Urinary bladder (tissue), 4 donors: ENCODE measurements at places on chromosomes 3 and 15. TPM values are rescaled to one million over a fixed set of nuclear protein-coding genes. Genes with fewer than 3 reads are reported as not detected.

DNA sequence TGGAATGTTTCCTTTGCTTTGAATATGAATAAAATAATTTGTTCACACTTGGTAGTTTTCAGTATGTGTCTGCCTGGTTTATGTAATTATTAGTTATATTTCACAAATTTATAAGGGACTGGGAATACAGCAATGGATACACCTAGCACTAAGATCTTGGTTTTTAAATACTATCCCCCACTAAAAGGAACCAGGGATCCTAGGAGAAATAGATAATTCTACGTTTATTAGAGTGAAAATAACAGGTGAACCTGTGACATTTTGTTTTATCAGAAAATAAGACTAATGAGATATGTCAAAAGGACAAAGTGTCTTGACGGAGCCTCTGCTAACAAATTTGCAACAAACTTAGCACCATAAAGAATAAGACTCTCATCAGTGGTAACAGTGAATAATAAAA, 3.4 kb downstream of the PSMD6 start:
- no peak for DNase-seq

DNA sequence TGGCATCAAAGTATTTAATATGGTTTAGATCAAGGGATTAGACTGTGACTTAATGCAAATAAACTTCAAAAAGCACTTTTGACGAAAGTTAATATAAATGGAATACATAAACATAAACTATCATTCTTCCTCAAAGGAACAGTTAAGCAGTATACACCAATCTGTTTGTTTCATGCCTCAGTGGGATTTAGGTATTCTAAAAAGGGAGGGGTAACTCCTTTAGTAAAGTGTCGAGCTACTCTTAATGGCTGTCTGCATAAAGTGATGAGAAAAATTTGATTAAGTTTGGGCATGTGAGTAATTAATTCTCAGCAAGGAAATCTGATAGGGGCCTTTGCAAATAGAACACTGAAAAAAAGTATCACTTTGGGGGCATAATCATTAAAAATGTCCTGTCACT, 176.9 kb downstream of the FRMD5 start:
- no peak for DNase-seq

DNA sequence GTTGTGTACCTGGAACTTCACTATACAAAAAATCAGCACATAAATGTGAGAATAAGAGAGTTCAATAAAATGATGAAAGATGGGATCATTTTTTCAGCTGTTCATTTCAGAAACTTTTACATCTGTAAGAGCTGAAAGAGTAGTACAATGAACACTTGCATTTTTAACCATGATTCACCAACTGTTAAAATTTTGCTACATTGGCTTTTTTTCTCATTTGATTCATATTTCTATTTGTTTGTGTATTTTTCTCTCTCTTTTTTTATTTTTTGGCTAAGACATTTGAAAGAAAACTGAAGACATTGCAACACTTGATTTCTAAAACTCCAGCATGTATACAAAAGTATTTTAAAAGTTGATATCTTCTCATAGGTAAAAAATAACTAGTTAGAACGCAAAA, 98.3 kb upstream of the CDIN1 start:
- DNase-seq: no peak

Gene FANCD2OS
- total RNA-seq: not detected

DNA sequence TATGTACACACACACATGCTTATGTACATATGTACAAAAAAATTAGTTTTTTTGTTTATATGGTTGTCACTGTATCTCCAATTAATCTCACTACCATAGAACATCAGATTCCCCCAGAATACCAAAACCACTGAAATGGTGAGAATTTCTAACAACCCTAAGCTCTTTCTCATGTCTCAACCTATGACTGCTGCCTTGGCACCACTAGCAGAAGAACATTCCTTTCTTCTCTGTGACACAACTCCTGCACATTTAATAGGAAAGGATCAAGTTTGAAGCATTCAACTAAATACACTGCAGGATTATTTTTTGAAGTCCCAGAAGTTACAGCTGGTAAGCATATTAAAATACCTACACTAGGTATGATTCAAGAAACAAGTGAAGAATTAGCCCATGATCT, 109.6 kb downstream of the FAM174B start:
- no peak for DNase-seq

GRCh38 chr3:116302087-116302747, 143.1 kb downstream of the LSAMP start:
- no peak for DNase-seq

Gene LMOD3
- 3.0 TPM for total RNA-seq

DNA sequence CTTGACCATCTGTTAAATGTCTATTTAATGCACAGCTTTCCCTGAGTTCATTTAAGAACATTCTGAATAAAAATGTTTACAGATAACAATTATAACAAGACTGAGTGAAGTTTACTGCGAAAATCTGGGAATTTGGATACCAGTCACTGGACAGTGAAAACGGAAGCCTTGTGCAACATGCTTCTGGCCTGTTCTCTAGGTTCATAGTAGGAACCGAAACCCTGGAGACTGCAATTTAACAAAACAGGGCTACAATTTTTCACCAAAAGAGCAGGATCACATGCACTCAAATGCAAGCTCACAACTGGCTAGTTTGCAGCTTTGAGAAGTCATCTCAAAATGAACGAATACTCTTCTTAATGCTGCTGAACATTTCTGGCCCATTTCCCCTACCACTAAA, 435.9 kb downstream of the NR2F2 start:
- DNase-seq: no peak

- no peak for DNase-seq
Observed at GRCh38 chr3:16227566-16227965, 37.2 kb downstream of the DPH3 start.

DNA sequence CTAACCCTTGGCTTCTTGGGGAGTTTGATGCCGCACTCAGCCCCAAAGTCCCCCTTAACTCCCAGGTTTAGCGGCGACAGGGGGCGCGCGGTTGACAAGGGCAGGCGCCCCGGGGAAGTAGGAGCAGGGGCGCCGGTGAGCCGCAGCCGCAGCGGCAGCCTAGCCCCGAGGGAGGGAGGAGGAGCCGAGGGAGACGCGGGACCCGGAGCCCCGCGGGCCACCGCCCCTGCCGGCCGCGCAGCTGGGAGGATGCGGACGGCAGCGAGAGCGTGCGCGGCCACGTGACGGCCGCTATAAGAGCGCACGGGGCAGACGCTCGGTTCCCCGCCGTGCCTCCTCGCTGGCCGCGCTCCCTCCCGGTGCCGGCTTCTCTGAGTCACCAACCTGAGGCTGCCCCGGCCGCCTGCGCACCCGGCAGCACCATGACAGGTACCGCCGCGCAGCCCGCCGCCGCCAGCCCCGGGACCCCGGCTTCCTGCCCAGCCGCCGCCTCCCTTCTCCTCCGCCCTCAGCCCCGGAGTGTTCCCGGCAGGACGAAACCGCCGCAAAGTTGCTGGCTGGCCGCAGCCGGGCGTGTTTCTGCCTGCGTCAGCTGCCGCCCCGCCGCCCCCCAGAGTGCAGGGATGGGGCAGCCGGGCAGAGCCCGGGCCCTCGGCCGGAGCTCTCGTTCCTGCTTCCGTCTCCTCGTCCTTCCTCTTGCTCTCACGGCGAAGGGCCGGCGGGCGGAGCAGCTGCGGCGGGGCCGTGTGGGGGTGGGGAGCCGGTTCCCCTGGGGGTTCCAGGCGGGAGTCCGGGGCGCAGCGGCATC, at the start of gene GYG1:
GYG1 (plus strand) TSS at position 322 of the 808 bp plus-strand sequence; CDS start at position 423, 101 bp downstream.
- DNase-seq: no peak

DNA sequence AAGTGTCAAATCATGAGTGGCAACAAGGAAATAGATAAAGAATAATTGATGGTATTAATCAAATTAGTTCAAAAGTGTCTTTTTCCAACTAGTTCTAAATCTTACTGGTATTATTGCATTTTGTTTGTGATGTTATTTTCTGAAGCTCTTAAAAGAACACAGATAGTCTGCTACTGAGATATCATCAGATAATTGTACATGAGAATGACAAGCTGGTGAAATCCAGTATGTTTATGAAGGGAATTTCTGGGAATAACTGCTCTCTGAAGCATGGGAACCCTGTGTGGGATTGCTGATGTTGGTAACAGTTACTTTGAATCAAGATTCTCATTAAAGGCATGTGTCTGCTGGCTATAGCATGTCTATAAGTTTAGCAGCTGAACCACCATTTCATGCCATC, 190.3 kb upstream of the CDIN1 start:
- no peak for DNase-seq

DNA sequence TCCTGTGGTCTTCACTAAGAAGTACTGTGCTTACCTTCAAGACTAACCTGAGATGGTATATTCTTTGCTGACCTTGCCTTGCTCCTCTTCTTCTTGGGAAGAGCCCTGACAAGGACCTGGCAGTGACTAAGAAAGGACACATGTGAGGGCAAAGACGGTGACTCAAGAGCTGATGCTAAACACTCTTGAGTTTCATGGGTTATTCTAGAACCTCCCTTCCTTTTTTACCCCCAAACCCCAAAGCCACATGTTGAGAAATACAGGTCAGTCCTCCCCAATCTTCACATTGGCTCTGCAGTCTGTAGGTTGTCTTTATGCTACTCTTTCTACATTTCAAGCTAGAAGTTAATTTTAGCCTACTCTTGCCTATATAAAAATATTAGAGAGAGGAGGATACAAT, 200.6 kb downstream of the SEMA6D start:
- DNase-seq: no peak

DNA sequence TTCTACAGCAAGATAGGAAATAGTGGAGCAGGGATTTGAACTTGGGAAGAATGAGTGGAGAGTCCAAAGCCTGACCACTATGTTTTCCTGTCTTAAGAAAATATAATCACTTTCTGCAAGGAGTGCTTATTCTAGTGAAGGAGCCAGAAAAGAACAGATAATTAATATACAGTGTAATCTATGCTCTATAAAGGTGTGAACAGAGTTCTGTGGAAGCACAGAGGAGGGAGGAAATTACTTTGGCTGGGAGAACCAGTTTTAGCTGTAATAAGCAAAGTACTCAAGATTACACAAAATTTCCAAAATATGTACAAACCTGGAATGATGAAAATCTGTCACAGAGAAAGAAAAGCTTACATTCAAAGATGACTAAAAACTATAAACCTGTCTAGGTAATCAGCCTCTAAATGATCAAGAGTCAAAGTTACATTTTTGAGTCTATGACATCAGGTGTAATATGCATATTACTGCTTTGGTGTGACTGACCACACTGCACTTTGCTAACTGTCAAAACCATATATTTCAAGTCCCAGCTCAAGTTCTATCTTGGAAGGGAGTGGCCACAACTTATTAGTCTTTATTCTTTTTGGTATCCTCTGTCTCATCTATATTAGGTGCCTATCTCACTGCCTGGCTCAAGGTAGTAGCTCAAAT, 40.7 kb upstream of the MB21D2 start:
- DNase-seq: no peak

Gene PTPN9
- 26.6 TPM for total RNA-seq

GRCh38 chr3:161371441-161372320, at the start of gene SPTSSB:
Gene SPTSSB, minus strand, starts transcription at chr3:161371517. Its CDS starts 25,194 bp downstream, at chr3:161346323.
- DNase-seq: peak; percentile 29

DNA sequence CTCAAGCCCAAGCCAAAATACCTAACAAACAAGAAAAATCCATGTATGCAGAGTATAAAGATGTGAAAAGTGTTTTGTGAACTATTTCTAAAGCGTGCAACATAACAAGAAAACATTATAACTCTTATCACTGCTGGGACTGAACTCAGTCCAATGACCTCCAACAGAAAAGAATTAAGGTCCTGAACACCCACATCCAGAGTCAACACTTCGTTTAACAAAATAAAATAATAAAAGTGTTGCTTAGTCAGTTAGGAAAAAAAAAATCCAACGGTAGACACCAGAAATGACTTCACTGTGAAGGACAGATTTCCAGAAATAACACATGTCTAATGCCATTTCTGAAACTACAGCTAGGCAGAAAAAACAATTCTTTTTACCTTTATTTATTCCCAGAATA, 28.0 kb downstream of the MB21D2 start:
- DNase-seq: no peak

GRCh38 chr15:67685008-67685599, 140.2 kb upstream of the SKOR1 start:
- DNase-seq: no peak

DNA sequence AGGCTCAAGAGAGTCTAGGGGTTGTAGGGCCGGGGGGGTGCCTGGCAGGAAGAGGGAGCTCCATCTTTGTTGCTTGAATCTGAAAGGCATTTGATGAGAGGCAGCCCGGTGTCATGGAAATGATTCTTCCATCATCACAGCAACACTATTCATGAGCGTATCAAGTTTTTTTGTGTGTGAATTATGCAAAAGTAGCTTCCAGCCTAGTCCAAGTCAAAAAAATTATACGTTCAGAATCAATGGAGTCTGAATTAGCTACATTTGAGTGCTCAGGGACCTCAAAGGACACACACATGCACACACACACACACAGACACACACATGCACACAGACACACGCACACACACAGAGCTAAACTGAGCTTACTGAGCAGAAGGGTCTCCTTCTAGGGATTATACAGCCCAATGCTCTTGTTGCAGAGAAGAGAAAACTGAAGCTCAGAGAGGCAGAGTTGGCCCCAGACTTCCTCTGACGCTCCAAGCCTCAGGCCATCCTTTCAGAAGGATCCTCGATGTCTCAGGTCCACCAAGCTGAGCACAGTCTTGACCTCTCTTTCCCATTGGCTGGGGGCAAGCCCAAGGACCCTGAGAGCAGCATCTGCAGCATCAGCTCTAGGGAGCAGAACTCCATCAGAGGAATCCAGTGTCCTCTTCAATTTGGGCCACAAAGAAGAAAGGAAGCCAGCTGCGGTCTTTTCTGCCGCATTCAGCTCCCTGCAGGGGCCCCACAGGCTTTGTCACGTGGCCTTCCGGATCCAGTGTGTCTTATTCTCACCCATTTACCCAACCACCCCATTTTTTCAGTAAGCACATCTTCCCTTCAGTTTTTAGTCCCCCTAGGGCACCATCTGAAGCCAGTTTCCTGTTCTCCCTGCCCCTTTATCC, 228.0 kb downstream of the UACA start:
- no peak for DNase-seq

DNA sequence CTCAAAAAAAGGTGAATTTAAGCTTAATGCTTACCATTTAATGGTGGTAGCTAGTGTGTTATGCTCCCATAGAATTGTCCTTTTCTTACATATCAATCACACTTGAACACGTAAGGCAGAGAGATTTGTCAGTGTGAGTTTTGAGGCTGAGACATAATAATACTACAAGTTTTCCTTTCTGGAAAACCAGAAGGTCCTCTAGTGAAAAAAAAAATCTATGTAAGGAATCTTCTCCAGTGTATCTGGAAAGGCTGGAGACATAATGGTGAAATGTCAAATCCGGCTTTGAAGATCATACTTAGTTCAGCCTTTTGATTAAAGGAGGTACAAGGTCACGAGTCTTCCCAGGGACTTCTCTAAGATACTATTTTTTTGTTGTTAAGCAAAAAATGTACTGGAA, 3.4 kb downstream of the TSC22D2 start:
- no peak for DNase-seq

Gene TPRG1
- total RNA-seq: 6.2 TPM

GRCh38 chr3:60810881-60811280, 440.4 kb downstream of the FHIT start:
- DNase-seq: no peak

Gene MEGF11
- 0.11 TPM for total RNA-seq

Gene DISP2
- 0.63 TPM for total RNA-seq

Gene SLC28A1
- 0.11 TPM for total RNA-seq

Gene SLC12A8
- total RNA-seq: 2.9 TPM

- DNase-seq: no peak
Observed at GRCh38 chr3:13794322-13794721, 85.5 kb downstream of the WNT7A start.
